GM03348 (cell line): ENCODE measurements at places on chromosomes 4 and X.
A peak's percentile ranks its signal among the peaks of the same experiment; 100 is the strongest.

DNA sequence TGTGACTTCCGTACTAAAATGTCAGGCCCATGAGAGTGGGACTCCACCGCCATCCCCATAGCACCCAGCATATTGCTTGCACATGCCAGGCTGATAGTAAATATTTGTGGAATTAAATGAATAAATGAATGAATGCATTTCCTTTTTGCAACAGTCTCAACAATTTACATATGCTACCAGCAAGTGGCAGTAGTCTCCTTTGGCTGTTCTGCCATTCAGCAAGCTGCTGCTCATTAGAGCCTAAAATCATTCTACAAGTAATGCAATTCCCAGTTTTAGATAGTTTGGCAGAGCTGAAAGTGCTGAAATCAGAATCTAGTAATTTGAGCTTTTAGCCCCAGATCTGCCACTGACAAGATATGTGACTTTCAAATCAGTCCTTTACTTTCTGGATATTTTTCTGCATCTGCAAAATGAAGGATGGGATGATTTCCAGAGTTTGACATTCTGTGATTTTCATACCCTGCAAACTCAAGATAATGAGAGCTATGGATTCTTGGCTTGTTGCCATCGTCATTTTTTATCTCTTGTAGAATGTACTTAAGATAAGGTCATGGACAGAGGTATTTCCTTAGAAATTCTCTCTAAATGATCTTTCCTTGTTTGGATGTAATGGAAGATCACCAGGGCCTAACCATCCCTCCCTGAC is 35.7 kb upstream of the INTS6L start:
- DNase-seq: peak; percentile 42

DNA sequence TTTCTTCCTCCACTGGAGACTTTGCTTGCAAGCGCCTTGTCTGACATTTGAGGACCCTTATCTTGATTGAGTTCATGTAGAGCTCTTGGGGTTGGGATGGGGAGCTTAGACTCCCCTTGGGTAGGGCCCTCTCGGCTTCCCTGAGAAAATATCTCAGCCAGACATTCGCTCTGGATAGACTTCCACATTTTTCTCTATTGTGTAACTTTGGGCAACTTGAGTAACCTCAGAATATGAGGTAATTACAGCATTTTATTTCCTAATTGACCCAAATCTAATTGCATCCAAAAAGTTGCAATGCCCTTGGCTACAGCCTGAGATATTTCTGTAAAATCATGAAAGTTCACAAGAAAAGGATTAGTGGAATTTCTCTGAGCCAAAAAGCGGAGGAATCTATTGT is 102.8 kb upstream of the MXRA5 start:
- peak; percentile 25 for DNase-seq

GRCh38 chrX:83469551-83469950 is 38.5 kb upstream of the POU3F4 start:
- peak; percentile 6 for DNase-seq

GRCh38 chrX:31545726-31546125 is 473.9 kb upstream of the FTHL17 start:
- DNase-seq: peak; percentile 3

- DNase-seq: no peak
Observed at GRCh38 chr4:134537701-134538100, 336.1 kb upstream of the PABPC4L start.

DNA sequence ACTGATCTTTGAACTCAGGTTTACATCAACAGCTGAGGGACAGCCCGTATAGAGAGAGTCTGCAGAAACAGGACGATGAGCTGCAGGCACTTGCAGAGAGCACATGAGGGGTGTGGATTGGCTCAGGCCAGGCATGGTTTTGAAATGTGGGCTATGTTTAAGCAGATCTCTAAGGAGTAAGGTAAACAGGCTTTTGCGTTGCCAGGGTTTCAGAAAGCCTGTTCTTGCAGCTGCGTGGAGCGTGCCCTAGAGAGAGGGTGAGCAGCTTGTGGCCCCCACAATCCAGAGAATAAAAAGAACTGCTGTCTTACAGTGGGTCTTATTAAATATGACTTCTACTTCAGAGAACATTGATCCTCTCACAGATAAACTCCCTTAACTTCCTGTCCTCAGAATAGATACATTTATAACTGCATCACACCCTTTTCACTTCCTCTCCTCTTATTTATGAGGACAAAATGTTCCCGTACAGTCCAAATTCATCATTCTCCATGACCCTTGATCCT is 64.1 kb downstream of the TMA16 start:
- no peak for DNase-seq

DNA sequence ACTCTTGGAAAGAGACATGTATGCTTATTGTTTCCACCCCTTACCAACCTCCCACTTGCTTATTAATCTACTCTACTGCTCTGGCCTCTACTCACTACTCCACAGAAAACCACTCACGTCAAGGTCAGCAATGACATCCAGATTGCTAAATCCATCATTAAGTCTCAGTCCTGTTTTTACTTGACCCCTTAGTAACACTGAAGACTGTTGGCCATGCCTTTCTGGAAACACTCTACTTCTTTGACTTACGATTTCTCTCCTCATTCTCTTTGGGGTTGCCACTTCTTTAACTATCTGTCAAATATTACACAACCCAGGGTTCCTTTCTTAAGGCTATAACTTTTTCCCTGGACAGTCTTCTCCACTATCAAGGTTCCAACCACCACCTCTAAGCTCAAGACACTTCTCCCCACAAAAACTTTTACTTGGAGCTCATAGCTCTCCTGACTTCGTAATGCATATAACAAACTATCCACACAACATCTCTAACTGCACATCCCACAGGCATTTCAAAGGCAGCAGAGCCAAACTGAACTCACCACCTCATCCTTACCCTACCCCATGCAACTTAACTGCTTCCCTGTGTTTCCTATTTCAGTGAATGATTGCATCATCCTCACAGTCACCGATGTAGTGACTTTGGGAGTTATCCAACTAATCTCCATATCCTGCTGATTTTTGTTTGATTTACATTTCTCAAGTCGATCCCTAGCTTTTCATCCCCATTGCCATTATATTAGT is 15.8 kb upstream of the MAGEA4 start:
- peak; percentile 21 for DNase-seq

GRCh38 chr4:11777447-11777846 is 348.8 kb upstream of the HS3ST1 start:
- DNase-seq: no peak

DNA sequence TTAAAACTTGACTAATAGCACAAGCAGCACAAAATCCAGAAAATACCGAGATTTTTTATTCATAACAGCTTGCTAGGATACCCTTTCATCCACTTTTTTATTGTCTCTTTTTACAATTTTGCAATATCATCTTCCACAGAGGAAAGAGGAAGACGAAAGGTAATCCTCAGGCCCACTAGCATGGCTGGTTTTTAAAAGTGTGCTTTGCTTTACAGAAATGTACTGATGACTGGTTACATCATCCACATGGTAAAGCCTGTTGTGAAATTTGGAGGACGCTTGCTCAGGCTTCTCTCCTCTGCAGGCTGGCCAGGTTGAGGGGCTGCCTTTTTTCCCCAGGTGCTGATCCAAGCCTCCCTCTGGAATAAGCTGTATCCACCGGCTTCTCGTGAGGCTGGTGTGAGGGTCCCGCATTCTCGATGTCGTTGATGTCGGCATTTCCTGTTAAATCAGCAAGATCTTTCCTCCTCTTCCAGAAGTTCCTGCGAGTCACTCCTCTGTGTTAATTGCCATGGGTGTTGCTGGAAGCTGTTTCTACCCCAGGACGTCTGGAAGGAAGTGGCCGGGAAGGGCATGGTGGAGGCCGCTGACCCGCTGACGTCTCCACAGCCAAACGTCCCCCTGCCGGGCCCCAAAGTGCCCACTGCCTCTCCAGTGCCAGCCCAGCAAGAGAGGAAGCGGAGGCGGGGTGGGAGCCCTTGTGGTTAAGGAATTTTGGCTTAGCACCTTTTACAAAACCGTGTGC is 5.8 kb upstream of the DGKQ start:
- peak; percentile 60 for DNase-seq

DNA sequence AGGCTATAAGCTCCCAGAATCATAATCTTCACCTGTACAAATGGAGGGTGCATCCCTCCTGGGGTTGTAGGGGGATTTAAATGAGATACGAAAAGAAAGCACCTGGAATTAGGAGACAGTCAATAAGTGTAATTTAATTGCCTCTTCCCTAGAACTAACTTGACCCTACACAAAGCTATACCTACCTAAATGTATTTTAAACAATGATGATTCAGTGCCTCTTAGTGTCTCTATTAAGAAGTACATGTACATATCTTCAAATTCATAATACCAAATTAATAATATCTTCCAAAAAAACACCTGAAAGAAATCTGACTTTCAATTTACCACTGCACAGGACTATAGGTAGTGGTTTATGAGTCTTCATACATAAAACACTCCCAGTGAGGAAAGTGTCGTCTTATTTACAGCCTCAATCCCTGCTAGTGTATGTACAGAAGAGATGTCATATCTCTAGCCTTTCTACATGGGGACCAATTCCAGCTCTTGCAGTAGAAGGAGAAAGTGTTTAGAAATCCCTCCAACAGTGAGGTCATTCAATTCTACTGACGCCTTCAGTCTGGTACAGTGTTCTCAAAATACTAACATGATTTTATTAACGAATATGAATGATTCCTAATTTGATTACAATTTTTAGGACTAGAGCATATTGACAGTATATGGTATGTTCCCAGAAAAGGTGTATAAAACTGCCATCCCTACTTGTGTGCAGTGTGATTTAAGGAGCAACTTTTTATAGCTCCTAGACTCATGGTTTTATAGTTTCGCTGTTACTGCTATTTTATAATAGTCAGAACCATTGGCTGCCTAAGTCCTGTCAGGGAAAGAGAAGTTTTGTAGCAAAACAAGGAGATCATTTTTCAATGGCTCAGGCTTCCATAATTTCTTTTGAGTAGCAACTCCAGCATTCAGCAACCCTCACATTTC is 282.7 kb downstream of the UNC5C start:
- DNase-seq: no peak

GRCh38 chr4:98290511-98290910 is 29.3 kb downstream of the RAP1GDS1 start:
- DNase-seq: peak; percentile 28

DNA sequence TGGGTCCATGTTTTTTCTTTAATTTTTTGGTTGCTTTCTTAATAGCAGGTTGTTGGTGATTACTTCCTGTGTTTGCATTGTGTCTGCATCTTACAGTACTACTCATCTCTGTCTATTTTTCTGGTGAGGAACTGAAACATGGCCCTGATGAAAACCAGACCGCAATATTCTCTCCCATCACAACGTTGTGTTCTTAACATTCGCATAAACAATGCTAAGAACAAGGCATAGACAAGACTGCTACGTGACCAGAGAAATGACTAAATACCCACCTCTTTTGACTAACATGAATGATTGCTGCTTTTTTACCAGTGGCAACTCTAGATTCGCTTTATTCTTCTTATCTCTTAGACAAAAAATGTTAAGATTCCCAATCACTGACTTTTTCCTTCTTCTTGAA is 179.1 kb downstream of the GC start:
- DNase-seq: no peak

DNA sequence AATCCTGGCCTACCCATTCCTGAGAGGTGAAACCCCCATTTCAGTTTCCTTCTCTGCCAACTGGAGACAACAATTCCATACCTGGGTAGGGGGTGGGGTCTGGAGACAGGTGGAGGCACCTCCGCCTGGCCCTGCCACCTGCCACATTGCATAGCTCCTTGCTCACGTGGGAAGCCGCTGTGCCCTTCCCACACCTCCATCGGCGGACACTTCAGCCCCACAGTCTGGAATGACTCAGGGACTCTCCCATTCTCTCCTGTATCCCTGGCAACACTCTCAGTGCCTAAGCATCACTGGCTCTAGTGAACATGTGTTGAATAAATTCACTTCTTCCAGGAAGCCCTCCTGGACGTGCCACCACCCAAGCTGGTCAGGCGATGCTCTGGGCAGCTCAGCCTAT is 21.7 kb downstream of the PPP2R2C start:
- no peak for DNase-seq

DNA sequence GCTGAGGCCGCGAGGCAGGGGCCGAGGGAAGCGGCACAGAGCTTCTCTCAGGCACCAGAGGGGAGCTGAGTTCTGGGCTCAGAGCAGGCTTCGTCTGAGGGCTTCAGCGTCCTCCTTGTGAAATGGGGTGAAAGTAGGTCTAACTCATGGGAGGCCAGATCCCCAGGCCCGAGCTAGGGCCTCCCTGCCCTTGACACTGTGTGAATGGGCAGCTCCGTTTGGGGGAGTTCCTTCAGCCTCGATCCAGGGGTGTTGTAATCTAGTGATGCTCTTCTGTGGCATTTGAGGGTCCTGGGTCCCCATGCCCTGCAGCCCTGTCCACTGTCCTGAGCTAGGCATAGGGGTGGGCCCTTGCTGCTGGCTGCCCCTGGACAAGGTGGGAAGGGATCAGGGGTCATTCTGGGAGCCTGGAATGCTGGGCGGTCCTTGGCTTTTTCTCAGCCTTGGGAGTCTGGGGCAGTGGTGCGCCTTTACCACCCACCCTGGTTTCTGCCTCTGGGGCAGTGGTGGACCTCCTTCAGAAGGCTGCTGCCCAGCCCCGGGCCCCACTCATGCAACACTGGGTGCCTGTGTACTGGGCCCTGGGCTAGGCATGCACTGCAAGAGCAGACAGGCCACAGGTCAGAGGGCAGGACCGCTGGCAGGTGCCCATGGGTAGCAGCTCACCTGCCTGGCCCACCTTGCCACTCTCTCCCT is 4.1 kb downstream of the SH3BP2 start:
- no peak for DNase-seq

- no peak for DNase-seq
Observed at GRCh38 chrX:24886916-24887315, 128.8 kb downstream of the ARX start.

- DNase-seq: no peak
Observed at GRCh38 chr4:162952232-162952631, 214.5 kb downstream of the NAF1 start.

DNA sequence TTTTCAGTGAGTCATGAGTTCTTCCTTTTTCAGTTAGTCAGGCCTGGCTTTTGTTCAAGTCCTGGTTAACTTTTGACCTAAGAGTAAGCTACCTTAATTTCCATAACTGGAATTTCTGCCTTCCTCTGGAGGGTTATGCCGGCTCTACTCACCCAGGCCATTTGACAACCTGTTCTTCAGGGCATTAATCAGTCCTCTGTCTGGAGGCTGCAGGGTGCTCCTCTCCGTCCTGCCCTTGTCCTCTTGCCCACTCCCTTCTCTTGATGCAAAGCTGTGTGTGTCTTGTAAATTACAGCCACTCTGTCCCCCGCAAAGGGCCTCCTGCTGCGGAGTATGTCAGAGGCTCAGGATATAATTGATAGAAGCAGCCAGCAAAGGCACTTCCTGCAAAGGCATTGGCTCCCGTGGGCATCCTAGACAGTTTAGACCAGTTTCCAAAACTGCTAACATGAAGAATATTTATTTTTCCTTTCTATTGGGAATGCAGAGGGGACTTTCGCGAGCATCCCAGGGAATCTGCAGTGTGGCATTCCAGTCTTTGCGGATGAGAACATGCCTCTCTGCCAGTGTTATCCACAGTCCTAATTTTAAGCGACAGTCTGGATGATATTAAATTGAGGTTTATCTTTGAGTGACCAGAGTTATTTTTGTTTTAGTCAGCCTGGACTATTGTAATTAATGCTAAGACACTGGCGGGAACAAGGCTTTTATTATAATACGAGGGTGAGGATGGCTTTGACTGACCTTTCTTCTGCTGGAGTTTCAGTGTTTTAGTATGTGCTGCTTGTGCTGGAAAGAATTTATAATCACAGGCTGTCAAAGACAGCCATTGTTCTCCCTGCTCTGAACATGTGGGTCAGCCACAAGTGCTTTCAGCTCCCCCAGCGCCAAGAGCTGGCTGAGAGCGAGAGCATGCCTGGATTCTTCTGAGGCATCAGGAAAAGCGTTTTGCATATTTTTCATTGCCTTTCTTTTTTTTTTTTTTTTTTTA is 74.2 kb downstream of the LIMCH1 start:
- DNase-seq: peak; percentile 71

- DNase-seq: no peak
Observed at GRCh38 chrX:11197671-11198070, 86.5 kb downstream of the HCCS start.

GRCh38 chrX:78650906-78651437 is 8.2 kb downstream of the RTL3 start:
- peak; percentile 27 for DNase-seq
